Bronchial epithelial cell (primary cell): ENCODE measurements at places on chromosomes 1 and 21. TPM values are rescaled to one million over a fixed set of nuclear protein-coding genes. Genes with fewer than 3 reads are reported as not detected.
A peak's percentile ranks its signal among the peaks of the same experiment; 100 is the strongest.

- DNase-seq: peak; percentile 8
Observed at GRCh38 chr1:200265881-200266280, 144.0 kb downstream of the ZNF281 start.

GRCh38 chr1:169925505-169926482 lies 32.1 kb upstream of the SCYL3 start:
- no peak for DNase-seq

- peak; percentile 100 for DNase-seq
Observed at GRCh38 chr1:234997896-234998741, 130.5 kb downstream of the TOMM20 start.

- peak; percentile 95 for DNase-seq
Observed at GRCh38 chr1:238063454-238063853, 172.7 kb upstream of the ZP4 start.

DNA sequence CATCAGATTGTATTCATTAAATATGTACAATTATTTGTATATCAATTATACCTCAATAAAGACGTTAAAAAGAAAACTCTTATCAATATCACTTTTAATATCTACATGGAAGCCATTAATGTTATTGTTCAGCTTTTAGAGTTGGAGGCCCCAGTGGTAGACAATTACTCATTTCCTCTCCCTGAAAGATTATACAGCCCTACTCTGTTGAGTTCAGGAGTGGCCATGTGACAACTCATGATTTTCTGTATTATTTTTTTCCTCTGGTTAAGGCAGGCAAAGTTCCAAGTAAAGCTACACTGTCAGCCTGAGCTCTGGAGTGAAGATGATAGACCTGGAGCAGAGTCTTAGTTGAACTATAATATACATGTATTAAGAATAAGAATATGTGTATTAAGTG lies 247.9 kb upstream of the B3GALT2 start:
- DNase-seq: peak; percentile 66

- DNase-seq: no peak
Observed at GRCh38 chr1:12184008-12184681, 17.4 kb downstream of the TNFRSF1B start.

- no peak for DNase-seq
Observed at GRCh38 chr1:103170609-103171008, 62.3 kb upstream of the COL11A1 start.

TNFRSF9 gene
- 0.53 and 6.1 TPM in 2 replicates for total RNA-seq

DNA sequence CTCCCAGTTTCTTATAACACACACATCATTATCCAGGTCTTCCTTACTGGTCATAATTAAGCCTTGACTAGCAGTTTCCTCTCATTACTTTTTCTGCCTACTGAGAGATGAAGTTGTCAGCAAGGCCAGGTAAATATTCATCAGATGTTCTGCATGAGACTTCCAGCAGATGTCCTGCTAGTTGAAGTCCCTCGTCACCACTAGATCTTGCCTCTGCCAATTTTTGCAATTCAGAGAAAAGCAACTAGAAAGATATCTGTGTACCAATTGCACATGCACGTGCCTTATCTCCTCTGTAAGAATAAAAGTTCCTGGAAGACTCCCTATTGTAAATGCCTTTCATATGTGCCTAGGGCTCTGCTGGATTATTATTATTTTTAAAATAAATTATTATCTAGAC lies 18.3 kb downstream of the ACKR1 start:
- DNase-seq: no peak

CYP2J2 gene
- total RNA-seq: 0.53 and 1.3 TPM in 2 replicates

- DNase-seq: no peak
Observed at GRCh38 chr1:162087111-162087510, 17.6 kb downstream of the NOS1AP start.

- DNase-seq: no peak
Observed at GRCh38 chr21:29509121-29509520, 210.4 kb downstream of the BACH1 start.

NME7 gene
- 7.7 and 11.6 TPM in 2 replicates for total RNA-seq

TMEM240 gene
- total RNA-seq: 0.53 and 0.64 TPM in 2 replicates

DMRTA2 gene
- total RNA-seq: 4.2 and 7.4 TPM in 2 replicates

DNA sequence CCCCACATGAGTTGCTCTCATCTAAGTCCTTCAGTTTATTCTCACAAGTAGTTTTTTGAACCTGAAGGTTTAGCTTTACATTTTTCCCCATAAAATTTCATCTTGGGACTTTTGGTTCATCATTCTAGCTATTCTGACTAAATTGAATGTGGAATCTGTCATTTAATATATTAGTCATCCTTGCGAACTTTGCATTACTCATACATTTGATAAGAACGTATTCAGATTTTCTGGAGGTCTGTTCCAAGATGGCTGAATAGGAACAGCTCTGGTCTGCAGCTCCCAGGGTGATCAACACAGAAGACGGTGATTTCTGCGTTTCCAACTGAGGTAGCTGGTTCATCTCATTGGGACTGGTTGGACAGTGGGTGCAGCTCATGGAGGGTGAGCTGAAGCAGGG lies 59.8 kb upstream of the CSF1 start:
- peak; percentile 66 for DNase-seq

DNA sequence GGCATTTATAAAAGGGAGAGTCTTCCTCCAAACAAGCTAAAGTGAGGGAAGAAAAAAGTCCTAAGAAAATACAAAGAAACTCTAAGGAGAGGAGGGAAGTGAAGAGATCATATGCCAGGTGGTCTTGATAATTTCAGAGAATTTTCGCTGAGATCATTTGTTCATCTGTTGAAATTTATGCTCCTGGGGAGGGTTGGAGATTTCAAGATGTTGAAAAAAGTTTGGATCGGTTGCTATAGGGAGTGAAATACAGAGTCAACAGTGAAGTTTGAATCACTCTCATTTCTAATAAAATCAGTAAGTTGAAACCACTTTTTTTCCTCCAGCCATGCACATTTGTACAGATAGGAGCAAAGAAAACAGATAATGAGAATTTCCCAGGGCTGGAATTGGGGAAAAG lies 299.1 kb upstream of the ADAMTS5 start:
- DNase-seq: no peak

TNFSF4 gene
- under 0.01 and 0.13 TPM in 2 replicates for total RNA-seq

MCOLN3 gene
- 2.4 and 4.6 TPM in 2 replicates for total RNA-seq

GRCh38 chr1:167175901-167176300 lies 44.8 kb upstream of the POU2F1 start:
- peak; percentile 69 for DNase-seq

RSPH1 gene
- total RNA-seq: under 0.01 and 0.38 TPM in 2 replicates

SELE gene
- not detected in 2 replicates for total RNA-seq

DNA sequence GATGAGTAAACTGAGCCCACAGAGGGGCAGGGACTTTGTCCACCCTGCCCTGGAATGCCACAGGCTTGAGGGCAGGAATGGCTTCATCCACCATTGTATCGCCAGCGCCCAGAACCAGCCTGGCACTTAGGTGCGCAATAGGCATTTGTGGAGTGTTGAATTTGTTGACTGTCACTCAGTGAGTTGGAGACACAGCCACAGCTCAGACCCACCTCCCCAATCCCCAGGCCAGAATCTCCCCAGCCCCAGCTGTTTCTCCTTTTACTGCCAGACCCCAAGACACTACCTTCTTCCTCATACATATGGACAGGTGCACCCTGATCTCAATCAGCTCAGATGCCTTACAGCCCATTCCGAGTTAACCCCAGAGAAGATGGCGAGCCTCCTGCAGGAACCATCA lies 674.5 kb downstream of the MATN1 start:
- no peak for DNase-seq

- DNase-seq: no peak
Observed at GRCh38 chr1:202584707-202585589, 125.3 kb downstream of the SYT2 start.

DNA sequence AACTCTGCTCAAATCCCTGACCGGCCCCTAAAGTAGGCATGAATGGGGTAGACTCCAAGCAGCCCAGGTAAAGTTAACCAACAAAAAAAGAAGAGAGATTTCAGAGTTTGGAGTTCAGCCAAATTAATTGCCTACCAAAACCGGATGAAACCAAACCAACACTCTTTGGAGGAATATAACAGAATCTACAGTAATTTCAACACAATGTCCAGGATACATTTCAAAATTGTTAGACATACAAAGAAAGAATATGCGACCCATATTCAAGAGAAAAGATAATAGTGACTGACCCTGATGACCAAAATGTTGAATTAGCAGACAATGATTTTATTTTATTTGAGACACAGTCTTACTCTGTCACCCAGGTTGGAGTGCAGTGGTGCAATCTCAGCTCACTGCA lies 12.6 kb downstream of the IL22RA1 start:
- DNase-seq: no peak

DNA sequence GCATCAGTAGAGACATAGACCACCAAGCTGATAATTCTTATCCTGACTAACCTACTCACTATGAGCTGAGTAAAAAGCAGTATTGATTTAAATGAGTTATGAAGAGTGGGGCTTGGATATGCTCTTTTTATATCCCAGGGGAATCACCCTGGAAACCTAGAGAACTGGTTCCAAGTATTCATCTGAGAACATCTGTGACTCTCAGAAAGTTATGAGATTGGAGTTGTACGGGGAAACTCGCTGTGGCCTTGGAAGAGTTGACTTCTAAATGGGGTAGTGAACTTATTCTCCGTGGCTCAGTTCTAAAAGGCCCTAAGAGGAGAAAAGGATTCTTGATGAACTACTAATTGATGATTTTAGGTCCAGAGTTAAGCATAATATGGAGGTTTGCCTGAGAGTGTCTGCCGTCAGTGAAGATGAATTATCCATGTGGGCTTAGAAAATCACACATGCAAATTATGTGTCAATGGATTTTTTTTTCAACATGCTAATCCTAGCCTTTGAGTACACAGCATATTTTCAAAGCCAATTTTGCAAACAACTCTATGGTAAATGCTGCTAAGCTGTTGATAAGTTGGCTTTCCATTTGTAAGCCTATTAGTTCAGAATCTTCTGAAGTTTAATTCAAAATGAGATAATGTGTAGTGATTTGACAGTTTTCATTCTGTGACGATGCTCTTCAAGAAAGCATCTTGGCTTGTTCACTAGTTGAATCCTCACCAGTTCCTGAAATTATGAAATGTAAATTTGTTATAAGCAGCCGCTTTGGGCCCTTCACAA lies 122.7 kb downstream of the FGGY start:
- DNase-seq: no peak

S100B gene
- total RNA-seq: not detected in 2 replicates

DNA sequence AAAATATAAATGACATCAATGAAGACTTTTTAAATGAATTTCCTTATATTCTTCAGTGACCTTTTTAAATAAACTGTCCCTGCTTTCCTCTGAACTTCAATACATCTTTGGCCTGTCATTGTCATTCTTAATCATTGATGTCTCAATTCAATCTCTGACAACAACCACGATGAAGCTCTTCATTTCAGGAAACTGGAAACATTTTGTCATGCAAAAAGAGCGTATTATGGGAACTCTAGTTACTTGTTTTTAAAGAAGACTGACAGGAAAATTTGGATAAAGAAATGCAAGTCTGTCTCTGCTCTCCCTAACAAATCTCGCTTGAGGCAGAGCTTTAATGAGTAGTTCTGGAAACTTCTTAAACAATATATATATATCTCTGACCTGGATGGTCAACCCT lies 535.8 kb upstream of the ADGRL2 start:
- DNase-seq: no peak

- DNase-seq: peak; percentile 81
Observed at GRCh38 chr1:96710708-96711477, 10.7 kb upstream of the PTBP2 start.

SPATA46 gene
- not detected in 2 replicates for total RNA-seq

GRCh38 chr21:43975469-43976098 lies 36.5 kb upstream of the TRAPPC10 start:
- DNase-seq: peak; percentile 44

TMEM61 gene
- total RNA-seq: 2.9 and 4.2 TPM in 2 replicates

DNA sequence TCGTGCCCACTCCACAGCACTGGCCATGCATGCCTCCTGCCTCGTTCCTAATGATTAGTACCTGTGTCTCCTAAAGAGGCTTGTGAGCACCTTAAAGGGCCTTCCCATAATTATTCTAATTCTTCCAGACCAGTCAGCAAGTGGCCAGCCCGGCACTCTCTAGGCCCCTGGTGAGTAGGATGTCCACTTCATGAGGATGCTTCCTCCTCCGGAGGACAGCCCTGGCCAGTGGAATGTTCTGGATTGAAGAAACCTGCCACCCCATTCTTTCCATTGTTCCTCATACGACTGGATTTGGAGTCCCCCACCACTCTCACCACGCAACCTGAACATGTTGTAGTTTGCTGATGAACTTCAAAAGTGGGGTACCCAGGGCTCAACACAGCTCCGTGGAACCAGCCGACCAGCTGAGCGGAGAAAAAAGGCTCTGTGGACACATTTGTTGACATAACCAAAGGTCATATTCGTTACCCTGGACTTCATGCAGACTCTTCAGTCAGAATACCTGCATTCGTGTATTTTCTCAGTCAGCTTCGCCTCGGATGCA lies 46.7 kb upstream of the LBR start:
- DNase-seq: no peak

- DNase-seq: peak; percentile 49
Observed at GRCh38 chr1:11650331-11650991, 3.8 kb downstream of the FBXO2 start.

- DNase-seq: no peak
Observed at GRCh38 chr21:42159560-42160110, 59.3 kb upstream of the ABCG1 start.

TEKT2 gene
- under 0.01 and 0.26 TPM in 2 replicates for total RNA-seq

TACSTD2 gene
- 124 and 246 TPM in 2 replicates for total RNA-seq

HES3 gene
- not detected in 2 replicates for total RNA-seq

DNA sequence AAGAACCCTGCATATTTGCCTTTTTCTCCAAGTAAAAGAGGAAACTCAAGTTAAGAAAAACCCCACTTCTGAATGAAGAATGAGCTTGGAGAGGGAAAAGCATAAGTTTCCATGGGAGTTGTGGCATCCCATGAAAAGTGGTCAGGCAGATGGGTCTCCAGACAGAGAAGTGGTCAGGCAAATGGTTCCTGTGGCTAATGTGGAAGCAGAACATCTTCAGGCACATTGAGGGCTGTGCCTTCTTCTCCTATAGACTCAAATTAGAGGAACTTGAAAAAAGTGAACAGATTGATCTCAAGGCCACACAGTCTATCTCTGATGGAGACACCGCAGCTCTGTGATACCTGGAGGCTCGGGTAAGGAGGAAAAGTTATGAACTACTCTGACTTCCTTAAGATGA lies 55.7 kb upstream of the KIRREL1 start:
- no peak for DNase-seq

STYXL2 gene
- not detected in 2 replicates for total RNA-seq

GRCh38 chr1:112673592-112674439 lies 643 bp upstream of the MOV10 start:
- peak; percentile 60 for DNase-seq
